ENCODE measurements at places on chromosomes 5 and 9.

DNA sequence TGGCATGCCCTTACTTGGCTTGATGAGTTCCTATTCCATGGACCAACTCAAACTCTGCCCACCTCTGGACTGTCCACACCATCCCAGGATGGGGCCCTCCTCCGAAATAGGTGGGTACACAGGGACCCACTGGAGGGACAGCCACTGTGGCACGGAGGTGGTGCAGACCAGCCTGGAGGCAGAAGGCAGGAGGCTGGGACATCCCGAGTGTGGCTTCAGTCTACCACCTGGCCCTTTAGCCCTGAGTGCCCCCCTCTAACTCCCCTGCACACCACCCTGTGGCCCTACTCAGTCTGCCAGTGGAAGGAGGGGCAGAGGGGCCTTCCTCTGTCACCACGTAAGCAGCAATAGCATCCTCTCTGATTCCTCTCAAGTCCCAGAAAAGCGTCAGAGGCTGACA lies 3.7 kb downstream of the IL3 start:
- DNase-seq: no peak

- DNase-seq: no peak
Observed at GRCh38 chr5:131957721-131958441, 12.4 kb upstream of the MEIKIN start.

- DNase-seq: no peak
Observed at GRCh38 chr5:150469718-150470469, 20.4 kb upstream of the RPS14 start.

DNA sequence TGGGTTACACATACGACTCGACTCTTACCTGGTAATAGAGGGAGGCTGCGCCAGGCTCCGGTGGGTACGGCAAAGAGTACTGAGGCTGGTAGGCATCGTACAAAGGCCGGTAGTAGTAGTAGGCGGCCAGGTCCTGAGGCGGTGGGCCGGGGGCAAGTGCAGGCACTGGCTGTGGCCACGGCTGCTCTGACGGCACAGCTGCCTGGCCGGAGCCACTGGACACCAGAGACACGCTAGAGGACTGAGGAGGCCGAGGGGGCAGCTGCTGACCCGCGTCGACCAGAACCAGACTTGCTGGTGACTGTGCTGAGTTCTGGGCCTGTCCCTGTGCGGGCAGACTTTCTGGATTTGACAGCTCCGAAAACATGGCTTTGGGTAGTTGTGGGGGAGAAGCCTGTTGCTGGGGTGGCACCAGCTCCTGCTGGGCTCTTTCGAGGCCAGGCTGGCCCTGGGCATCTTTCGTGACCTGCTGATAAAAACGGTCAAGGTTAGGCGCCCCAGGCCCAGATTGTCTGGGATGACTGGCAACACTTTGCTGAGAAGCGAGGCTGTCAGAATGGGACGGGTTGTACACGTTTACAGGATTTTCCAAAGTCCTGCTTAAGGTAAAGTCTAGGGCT lies 8.7 kb downstream of the SEC16A start:
- DNase-seq: no peak

DNA sequence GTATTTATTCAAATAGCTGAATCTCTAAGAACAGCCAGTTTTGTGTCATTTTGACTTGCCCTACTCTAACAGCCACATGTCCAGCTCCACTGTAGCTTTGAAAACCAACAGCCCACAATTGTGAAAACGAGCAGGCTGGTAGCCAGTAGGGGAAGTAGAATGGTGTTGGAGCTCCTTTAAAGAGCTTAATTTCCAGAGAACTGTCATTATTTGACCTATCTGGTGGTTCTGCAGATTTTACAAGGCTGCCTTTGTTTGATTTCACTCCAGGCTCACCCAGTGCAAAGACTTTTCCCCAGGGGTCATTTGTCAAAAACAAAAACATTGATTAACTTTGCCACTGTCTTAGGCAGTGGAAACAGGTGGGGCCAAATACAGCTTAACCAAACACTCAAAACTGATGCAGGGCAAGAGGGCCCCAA lies 3.2 kb upstream of the PJA2 start:
- DNase-seq: no peak

- no peak for DNase-seq
Observed at GRCh38 chr5:14155075-14155474, 11.9 kb downstream of the TRIO start.

DNA sequence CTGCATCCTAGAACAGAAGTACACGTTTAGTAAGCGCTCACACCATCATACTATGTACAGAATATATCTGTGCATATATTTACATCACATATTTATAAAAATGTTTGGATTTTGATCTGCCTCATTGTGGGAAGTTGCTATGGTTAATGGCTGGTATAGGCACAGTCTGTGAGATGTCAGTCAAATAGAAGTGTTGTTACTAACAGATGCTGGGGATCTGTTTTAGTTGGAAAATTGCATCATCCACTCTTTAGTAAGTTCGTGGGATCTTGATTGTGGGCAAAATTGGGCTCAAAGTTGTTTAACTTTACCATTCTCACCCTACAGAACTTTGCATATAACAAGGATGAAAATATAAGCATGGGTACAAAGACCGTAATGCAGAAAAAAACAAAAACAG lies 76.4 kb upstream of the DPYSL3 start:
- no peak for DNase-seq

- no peak for DNase-seq
Observed at GRCh38 chr5:94705427-94705826, 87.0 kb downstream of the SLF1 start.

DNA sequence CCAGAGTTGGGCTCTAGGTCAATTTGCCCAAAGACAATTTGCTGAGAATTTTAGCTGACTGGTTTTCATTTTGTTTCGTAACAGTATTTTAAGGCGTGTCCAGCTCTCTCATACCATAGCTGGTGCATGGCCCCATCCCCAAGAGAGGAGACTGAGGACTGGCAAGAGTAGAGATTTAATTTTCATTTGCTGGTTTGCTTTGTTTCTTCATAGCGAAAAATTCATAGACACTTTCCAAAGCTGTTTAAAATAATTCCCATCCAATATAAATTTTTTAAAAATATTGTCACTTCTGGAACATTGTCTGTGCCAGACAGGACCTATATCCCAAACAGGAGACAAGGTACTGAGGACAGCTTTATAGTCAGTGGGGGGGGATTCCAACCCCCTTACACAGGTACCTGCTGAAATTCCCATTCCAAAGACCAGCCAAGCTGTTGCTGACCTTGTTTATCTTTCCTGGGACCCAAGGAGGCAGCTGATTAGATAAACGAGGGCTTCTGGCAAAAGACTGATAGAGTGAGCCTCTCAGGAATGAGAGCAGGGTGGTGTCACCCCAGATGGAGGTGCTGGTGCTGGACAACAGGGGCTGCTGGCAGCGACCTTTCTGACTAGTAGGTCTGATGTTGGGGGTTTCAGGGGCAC lies 6.8 kb upstream of the ANGPTL2 start:
- no peak for DNase-seq

- peak; percentile 79 for DNase-seq
Observed at GRCh38 chr5:10655161-10655971, 91.5 kb downstream of the ANKRD33B start.

DNA sequence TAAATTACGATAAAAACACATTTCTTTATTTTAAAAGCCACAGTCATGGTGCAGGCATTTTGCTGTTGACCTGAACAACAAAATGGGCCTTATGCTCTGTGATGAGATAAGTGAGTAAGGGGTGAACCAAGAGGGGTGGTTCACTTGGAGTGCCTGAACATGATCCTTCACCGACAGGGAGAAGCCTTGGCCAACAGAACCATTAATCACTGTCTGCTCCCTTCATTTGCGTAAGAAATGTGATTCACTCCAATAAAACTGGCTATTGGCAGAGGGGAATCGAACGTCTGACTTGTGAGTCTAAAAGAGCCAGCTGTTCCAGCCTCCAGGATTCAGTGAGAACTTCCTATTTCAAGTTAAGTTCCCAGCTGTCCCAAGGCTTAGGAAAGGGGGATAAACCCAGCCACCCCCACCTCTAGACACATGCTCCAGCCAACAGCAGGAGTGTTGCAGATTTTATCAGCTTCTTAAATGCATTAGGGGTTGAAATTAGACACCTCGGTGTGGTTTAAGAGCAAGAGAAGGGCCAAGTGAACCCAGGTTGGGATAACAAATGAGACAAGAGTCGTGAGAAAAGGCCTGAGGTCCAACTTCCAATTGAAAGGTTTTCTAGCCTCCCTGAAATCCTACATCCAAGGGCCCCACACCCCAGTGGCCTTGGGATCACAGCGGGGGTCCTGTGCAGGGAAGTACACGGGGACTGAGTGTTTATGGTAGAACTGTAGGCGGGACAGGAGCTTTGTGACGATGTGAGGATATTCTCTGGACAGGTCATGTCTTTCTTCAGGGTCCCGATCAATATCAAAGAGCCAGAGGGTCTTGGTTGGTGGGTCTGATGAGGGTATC lies 131.4 kb upstream of the LHFPL2 start:
- DNase-seq: no peak

GRCh38 chr9:130689937-130690700 lies 3.5 kb upstream of the EXOSC2 start:
- no peak for DNase-seq

DNA sequence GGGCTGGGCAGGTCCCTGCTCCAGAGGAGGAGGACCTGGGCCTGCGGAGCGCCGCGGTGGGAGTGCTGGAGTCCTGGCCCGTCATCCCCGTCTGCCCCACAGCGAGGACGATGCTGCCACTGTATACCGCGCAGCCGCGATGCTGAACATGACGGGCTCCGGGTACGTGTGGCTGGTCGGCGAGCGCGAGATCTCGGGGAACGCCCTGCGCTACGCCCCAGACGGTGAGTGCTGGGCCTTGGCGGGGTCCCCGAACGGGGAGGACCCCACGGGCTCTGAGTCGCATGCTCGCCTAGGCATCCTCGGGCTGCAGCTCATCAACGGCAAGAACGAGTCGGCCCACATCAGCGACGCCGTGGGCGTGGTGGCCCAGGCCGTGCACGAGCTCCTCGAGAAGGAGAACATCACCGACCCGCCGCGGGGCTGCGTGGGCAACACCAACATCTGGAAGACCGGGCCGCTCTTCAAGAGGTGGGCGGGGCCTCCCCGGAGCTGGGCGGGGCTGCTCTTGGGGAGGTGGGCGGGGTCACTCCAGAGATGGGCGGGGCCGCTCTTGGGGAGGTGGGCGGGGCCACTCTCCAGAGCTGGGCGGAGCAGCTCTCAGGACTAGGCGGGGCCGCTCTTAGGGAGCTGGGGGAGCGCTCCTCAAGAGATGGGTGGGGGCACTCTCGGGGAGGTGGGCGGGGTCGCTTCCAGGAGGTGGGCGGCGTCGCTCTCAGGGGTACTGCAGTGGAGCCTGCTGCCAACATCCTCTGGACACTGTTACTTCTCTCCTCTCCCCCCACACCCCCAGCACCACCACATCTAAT lies 13.1 kb downstream of the LRRC26 start:
- DNase-seq: no peak

DNA sequence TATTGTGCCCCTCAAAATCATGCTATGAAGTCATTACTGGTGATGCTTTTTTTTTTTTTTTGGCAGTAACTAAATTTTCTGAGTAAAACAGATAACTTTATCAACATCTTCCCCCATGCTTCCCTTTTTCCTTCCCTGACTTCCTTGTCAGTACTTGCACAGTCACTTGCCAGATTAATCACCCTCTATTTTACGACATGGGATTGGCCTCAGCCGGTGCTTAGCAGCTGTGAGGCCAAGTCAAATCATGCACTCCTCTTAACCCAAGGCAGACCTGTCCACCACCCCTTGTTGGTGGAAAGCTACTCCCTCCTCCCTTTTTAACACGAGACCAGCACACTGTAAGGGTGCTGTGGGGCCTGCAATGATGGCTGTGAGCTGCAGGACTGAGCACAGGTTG lies 118.0 kb upstream of the OTULINL start:
- no peak for DNase-seq

DNA sequence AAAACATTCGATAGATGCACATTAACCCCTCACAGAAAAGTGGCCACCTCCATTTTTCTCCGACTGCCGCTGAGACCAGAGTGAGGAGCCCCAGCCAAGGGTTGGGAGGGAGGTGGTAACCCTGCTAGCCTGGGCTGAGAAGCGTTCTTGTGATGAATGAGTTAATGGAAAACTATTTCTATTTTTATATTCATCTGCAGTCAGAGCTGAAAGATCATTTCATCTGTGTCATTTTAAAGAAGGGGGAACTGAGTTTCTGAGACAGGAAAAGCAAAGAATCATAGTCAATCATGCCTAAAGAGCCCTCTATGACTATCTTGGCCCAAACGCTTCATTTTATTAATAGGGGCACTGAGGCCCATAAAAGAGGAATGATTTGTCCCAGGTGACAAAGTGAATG lies 229.5 kb downstream of the PAPPA start:
- no peak for DNase-seq

DNA sequence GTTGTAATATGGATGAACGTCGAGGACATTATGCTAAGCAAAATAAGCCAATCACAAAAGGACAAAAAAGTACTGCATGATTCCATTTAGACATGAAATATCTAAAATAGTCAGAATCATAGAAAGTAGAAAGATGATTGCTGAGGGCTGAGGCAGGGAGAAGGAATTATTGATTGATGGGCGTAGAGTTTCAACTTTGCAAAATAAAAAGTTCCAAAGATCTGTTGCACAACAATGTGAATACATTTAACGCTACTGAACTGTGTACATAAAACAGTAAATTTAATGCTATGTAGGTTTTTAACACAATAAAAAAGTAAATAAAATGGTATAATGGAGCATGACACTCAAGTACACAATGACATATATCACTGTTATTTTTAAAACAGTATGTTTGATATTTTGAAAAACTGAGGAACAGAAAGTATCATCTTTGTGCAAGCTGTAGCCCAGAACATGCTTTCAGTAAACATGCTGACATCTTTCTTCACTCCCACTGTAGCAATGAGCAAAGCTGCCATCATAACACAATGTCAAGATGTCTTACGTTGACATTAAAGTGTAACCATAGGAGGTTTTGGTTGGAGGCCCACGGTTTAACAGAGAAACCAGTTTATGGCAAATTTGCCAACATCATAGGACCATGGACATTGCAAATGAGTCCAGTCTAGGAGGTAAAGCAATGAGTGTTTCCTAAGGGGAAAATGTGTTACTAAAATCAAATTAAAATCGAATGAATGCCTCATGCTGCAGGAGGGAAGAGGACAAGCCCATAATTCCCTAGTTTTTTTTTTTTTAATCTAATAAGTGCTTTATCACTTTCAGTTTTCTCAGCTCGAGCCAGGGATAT lies 125.8 kb upstream of the SGCD start:
- no peak for DNase-seq

- no peak for DNase-seq
Observed at GRCh38 chr9:85430659-85431338, 311.0 kb downstream of the AGTPBP1 start.

DNA sequence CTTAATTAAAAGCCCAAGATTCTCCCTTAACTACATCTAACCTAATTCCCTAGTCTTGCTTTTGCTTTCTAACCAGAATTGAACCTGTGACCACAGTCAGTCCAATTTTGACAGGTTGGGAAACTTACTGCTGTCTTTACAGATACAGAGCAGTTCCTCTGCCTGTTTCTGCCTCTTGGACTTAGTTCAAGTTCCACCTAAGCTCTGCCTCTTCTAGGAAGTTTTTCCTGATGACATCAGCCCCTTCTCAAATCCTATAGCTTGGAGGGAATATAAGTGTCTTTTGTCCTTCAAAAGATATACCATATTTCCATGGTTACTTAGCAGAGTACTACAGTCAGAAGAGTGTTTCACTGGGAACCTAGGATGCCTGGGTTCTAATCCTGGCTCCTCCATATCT lies 31.7 kb downstream of the BRINP1 start:
- no peak for DNase-seq

- no peak for DNase-seq
Observed at GRCh38 chr5:39654715-39655114, 229.9 kb upstream of the DAB2 start.

Data from NCI-H1694 treated with DMSO at 0.1 percent for 48 hours (cell line).